AG10803 (cell line): ENCODE measurements at places on chromosomes 3 and 15.

DNA sequence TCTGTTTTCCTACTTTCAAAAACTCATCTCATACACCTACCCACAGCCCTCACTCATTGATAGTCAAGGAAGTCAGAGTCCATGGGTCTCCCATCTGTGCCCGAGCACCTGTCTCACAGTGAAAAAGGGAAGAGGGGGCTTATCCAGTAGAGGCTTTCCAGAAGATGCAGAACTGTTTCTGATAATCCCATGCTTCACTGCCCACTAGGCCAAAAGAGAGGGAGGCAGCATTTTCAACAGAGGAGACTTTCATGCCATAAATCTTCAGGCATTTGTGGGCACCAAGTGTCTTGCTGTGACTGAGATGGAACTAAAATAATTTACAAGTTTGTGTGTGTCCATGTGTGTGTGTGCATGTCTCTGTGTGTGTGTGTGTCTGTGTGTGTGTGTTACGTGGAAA lies 117.9 kb upstream of the PHLDB2 start:
- DNase-seq, result no peak

GRCh38 chr3:139355476-139355875 lies 11.7 kb downstream of the MRPS22 start:
- peak; percentile 51 for DNase-seq

DNA sequence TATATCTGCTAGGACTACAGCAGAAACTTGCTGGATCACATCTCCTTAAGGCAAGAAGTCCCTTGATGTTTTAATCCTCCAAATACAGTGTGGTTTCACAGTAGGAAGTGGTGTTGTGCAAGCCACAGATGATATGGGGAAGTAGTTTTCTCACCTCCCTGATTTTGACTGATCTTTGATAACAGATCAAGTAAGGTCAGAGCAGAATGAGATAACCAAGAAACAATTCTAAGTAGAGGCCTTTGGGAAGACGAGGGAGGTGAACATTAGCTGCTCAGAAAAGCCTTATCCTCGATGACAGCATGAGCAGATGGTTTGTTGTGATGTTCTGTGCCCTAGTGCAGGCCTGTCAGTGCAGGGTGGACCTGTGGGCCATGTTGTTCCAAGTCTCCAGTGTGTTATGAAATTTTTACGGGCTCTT lies 61.3 kb downstream of the RIOX2 start:
- no peak for DNase-seq

DNA sequence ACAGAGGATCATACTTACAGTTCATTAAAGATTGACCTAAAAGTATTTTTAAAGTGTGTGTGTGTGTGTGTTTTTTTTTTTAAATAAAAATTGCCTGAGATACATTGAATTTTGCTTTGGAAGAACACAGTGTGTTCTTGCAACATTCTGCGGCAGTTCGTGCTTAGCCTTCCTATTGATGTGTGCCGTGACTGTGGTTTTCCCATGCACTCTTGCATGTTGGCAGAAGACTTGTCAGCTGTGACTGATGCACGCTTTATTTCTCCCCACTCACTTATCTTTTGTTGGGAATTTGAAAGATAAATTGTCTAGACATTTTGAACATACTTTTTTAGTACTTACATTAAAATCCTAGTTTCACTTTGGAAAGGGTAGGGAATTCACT lies 136.3 kb upstream of the LRRFIP2 start:
- peak; percentile 67 for DNase-seq

- DNase-seq, result peak; percentile 92
Observed at GRCh38 chr3:157261000-157261399, 101.1 kb upstream of the CCNL1 start.

- DNase-seq, result peak; percentile 69
Observed at GRCh38 chr3:191387441-191388077, 57.2 kb upstream of the UTS2B start.

DNA sequence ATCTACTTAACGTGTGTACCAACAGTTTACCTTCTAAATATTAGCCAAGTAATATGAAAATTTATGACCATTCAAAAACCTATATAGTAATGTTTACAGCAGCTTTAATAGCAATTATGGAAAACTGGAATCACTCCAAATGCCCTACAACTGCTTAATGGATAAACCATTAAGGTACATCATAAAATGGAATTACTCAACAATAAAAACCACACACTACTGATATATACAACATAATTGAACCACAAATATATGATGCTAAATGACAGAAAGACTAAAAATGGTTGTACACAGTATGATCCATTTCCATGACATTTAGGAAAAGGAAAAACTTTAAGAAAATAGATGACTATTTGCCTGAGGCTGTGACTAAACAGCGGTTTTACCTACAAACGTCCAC lies 467.1 kb upstream of the EPHA6 start:
- no peak for DNase-seq

DNA sequence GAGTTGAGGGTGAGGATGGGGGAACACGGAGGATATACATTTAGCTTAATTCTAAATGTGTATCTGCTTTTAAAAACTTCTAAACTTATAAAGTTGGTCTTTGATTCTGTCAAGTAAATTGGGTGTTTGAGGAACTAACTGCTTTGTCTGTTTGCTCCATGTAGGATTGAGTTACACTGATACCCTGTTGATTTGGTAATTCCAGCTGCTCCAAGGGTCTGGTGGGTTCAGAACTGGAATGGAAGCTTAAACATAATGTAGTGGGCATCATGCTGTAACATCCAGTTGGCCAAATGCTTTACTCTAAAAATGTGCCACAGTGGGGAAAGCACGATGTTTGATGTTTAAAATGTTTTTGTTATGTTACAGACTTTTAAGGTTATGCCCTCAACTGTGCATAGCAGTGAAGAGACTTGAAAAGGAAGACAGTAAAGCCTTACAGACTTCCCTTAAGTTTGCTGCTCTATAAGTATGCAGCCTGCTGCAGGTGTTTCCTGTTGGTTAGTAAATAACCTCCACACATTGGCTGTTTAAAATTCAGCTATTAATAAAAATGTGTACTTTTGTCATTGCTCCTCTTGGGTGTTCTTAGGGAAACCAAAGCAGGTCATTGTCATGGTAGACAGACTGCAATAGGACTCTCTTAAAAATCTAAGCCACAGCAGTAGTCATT lies 5.9 kb upstream of the EDEM1 start:
- no peak for DNase-seq

- DNase-seq, result no peak
Observed at GRCh38 chr3:195709676-195710085, 11.1 kb upstream of the MUC20 start.

- DNase-seq, result peak; percentile 37
Observed at GRCh38 chr15:39628546-39629257, 47.8 kb downstream of the THBS1 start.

GRCh38 chr3:190183121-190183520 lies 62.4 kb upstream of the P3H2 start:
- peak; percentile 96 for DNase-seq

- DNase-seq, result peak; percentile 85
Observed at GRCh38 chr3:9036404-9037131, 73.3 kb upstream of the RAD18 start.

DNA sequence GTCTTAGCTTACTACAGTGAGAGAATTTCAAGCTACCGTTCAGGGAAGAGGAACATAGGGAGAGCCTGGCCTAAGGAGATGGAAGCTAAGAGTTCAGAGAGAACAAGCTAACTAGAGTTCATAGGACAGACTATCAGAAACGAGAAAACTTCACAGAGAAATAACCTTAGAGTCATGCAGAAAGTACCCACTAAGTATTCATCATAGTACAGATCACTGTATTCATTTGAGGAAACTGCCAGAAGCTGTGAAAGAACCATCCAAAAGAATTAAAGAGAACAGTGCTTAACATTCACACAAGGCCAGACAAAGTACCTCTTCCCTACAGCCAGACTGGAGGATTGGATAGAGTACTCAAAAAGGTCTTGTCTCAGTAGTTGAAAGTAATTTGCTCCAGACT lies 15.2 kb upstream of the GBE1 start:
- DNase-seq, result no peak

GRCh38 chr3:122961146-122961545 lies 66.4 kb downstream of the SEMA5B start:
- DNase-seq, result peak; percentile 67

GRCh38 chr15:98347866-98348265 lies 300.5 kb upstream of the IGF1R start:
- no peak for DNase-seq

DNA sequence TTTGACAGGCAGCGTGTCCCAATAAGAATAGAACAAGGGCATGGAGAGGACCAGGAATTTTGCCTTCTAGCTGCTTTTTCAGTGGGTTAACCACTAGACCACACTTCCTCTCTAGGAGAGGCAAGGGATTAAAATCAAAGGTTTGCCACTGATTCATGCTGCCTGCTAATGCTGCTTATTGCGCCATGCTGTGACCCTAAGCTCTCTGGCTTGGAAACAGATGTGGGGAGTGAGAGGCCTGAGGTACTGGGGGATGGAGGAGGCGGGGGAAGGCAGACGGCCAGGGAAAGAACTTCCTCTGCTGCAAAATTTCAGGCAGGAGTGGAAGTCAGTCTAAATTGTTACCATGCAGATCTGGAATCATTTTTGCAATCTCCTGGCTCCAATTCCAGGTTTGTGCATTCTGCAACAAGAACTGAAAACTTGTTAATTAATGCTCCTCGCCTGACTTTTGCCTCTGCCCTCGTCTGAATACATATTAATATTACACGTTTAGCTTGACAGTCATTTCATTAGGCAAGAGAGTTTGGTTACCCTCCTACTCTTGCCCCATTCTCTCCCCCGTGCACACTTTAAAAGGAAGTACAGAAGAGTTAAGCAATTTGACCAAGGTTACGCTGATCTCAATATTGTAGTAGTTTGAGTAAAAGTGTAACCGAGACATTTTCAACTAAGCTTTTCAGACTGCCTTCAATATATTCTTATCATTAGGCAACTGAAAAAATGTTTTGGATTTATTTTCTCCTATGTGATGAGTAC lies 121.7 kb upstream of the SPRED1 start:
- peak; percentile 99 for DNase-seq

GRCh38 chr3:99506-99905 lies 97.1 kb upstream of the CHL1 start:
- DNase-seq, result no peak

DNA sequence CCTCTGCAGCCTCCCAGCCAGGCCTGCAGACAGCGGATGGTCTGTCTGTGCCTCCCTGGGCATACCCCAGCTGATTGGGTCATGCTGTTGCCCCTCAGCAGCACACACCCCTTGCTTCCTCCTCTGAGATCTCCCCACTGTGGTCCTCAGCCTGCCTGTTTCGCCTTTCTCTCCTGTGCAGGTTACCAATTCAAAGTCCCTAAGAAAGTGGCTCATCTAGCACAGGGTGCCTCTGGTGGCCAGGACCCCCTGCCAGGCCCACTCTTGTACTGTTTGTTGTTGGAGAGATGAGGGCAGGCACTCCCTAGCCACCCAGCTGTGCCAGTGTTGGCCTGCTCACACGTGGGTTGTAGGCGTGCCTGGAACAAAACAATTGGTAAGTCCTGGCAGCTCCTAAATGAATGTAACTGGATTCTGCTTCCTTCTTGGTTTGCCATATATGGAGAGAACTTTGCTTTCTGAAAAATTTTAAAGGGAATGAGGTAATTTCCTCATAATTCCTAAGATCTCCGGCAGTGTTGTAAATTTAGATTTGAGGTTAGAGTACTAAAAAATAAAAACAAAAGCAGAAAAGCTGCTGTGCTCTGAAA lies 213.2 kb upstream of the IL12A start:
- DNase-seq, result peak; percentile 83
